HTR-8/SVneo (cell line): ENCODE measurements at places on chromosomes 6 and 20.

DNA sequence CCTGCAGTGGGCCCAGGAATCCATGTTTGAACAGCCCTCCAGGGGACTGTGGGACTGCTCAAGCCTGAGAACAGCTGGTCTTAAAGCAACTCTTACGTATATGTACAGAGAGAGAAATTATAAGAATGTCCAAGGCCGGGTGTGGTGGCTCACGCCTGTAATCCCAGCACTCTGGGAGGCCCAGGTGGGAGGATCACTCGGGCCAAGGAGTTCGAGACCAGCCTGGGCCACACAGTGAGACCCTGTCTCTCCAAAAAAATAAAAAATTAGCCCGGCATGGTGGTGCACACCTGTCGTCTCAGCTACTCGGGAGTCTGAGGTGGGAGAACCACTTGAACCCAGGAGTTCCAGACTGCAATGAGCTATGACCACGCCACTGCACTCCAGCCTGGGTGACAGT, 134.0 kb downstream of the DTNBP1 start:
- DNase-seq: no peak

GRCh38 chr6:16236631-16237199, 1.7 kb upstream of the GMPR start:
- DNase-seq: no peak

DNA sequence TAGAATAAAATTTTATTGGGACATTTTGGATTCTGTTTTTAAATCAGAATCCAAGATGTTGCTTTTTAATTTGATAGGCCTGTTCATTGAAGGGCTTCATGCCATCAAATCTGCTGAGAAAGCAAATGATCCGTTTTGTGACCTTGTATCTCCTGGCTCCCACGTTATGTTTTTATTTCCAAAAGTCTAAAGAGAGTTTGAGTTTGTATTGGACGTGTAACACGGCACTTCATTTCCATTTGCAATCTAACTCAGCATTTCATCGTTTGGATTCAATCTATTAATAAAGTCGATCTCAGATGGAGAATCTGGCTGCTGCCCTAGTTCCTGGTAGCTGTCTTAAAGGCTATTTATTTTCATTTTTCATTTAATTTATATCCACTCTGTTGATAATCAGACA, 17.0 kb downstream of the KIF25 start:
- DNase-seq: no peak

DNA sequence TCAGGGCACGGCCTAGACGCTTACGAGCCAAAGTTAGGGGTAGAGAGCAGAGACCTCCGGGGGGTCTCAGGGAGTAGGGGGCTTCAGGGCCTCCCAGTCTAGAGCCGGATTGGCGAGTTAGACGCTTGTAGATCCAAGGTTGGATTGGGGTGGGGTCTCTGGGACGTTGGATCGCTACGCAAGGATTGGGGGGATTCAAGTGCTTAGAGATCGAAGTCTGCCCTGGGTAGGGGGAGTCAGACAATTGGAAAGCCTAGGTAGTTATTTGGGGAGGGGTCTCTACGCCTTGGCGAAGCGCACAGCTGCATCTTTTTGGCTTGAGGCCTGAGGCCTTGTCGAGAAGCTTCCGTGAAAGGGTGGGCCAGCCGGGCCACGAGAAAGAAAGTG, 469 bp downstream of the STX16 start:
- peak; percentile 86 for DNase-seq

GRCh38 chr6:101937108-101937507, 543.6 kb downstream of the GRIK2 start:
- no peak for DNase-seq
